ENCODE measurements at places on chromosomes 6 and 20.
A peak's percentile ranks its signal among the peaks of the same experiment; 100 is the strongest.

DNA sequence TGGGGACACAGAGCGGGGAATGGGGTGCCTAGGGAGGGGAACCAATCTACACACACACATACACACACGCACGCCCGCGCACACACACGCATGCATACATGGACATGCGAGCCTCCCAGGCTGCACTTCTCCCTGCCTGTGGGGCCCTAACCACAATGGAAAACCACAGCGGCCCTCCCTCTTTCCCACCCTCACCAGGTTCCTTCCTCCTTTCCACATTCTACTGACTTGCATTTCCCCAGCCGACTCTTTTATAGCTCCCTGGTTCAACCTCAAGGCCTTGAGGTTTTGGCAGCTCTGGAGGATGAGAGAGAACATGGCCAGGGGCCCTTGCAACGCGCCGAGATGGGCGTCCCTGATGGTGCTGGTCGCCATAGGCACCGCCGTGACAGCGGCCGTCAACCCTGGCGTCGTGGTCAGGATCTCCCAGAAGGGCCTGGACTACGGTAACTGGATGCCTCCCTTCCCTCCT lies at the start of gene BPI:
TSS of gene BPI (plus strand) at position 249 of the 472 bp plus-strand sequence. CDS start at position 317, 68 bp downstream.
- peak; percentile 67 for DNase-seq

DNA sequence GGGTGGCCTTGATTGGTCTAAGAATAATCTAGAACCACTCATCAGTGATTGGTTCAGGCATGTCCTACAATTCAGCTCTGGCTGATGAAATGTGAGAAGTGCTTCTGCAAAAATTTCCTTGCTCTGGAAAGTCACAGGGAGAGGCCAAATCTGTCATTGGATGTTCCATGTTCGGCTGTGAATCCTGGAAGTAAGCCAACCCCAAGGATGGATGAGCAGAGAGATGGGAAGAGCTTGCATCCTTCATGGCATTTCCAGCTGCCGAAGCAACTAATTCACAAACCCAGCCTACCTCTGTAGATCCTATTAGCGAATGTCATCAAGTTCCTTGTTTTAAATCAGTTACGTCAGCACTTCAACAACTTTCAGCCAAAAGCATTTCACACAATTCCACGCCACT lies 187.2 kb upstream of the SOX4 start:
- no peak for DNase-seq

DNA sequence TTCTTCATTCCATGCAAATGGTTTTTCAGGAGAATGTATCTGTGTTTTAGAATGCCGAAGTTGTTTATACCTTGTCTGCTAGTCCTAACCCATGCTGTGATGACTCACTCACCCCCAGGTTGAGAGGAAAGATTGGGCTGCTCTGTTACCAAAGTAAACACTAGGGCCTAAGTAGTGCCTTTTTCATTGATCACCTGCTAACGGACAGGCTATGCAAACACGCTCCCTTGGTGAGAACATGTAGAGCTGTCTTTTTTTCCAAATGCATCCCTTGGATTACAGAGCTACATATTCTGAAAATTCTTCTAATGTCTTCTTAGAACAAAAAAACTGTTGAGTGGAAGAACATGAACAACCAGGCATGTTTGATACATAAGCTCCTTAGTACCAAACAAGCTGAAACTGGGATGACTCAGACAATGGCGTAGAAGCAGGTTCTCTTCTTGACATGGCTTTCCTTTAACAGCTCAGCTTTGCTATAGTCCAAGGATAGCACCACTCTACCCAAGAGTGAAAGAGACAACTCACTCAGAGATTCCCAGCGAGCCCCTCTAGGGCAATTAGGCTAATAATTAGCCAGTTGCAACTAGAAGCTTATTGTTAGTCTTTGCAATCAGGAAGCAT lies 20.5 kb downstream of the PERP start:
- peak; percentile 44 for DNase-seq

- no peak for DNase-seq
Measured at GRCh38 chr6:151690768-151691562, 116.5 kb upstream of the ESR1 start.

- DNase-seq: peak; percentile 27
Measured at GRCh38 chr20:23234311-23235078, 116.1 kb upstream of the NXT1 start.

DNA sequence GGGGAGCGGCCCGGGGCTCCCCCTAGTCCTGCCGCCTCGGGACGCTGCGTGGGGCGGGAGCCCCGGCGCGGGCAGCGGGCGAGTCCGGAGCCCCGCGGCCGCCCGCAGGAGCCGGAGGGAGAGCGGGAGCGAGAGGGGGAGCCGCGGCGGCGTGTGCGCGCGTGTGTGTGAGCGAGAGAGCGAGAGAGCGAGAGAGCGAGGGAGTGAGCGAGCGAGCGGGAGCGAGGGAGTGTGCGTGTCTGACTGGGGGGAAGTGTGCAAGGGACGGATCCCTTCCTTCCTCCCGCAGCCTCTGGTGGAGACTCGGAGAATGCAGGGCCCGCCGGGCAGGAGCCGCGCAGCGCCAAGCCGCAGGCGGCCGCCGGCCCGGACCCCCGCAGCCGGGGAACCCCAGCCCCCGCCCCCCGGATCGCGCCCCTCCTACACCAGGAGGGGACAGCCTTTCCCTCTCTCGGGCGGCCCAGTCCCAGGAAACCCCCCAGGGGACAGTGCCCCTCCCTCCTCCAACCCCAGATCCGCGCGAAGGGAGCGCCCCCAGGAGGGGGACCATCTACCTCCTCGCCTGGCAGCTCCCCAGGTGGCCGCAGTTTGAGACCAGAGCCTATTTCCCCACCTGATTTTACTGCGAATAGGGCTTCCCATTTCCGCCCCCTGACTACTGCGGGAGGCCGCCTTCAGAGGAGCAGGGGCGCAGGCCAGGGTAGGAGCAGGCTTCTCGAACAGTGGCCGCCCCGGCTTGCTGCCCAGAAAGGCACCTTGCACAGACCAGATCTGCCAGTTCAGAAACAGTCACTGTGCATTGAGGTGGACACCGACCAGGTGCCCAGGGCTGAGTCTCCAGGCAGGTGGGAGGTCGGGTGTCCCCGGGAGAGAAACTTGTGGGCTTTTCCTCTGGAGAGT lies at the start of gene CDH22:
TSS of gene CDH22 (minus strand) at position 241 of the 900 bp plus-strand sequence. CDS start 57,204 bp downstream, outside the sequence.
- peak; percentile 24 for DNase-seq

DNA sequence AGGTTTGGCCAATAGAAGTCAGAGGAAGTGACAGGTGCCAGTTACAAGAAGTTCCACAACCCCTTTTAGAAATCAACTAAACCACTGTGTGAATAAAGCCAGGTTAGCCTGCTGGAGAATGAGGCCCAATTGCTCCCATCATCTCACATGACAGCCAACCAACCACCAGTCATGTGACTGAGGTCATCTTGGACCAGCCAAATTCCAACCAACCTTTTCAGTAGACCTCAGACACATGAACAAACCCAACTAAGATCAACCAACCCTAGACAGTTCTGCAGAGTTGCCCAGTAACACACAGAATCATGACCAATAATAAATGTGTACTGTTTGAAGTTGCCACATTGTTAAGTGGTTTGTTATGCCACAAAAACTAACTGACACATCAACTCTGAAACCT lies 44.6 kb upstream of the GGTLC1 start:
- no peak for DNase-seq

DNA sequence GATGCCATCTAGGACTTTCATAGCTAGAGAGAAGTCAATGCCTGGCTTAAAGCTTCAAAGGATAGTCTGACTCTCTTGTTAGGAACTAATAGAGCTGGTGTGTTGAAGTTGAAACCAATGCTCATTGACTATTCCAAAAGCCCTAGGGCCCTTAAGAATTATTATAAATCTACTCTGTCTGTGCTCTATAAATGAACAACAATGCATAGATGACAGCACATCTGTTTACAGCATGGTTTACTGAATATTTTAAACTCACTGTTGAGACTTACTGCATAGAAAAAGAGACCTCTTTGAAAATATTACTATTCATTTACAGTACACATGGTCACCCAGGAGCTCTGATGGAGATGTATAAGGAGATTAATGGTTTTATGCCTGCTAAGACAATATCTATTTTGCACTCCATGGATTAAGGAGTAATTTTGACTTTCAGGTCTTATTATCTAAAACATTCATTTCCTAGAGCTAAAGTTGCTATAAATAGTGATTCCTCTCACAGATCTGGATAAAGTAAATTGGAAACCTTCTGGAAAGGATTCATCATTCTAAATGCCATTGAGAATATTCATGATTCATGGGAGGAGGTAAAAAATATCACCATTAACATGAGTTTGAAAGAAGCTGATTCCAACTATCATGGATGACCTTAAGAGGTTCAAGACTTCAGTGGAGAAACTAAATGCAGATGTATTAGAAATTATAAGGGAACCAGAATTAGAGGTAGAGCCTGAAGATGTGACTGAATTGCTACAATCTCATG lies 763.5 kb upstream of the MAP3K7 start:
- DNase-seq: no peak

GRCh38 chr6:137919837-137920730 lies 53.0 kb downstream of the TNFAIP3 start:
- no peak for DNase-seq

GRCh38 chr6:32982084-32982701 lies 13.8 kb downstream of the BRD2 start:
- no peak for DNase-seq

DNA sequence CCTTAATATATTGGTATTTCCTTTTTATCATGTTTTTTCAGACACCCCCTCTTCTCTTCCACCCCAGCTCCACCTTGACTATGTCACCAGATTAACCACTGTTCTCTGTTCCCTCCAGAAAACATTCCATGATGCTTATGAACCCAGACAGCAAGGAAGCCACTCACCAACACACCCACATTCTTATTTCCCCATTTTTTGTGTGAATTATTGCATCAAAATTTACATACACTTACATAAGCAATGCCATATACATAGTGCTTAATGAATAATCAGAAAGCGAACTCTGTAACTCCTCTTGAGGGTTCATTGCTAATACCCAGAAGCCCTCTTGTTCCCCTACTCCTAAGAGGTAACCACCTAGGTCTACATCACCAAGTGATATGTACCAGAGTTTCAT lies 182.3 kb upstream of the CDYL start:
- DNase-seq: no peak

DNA sequence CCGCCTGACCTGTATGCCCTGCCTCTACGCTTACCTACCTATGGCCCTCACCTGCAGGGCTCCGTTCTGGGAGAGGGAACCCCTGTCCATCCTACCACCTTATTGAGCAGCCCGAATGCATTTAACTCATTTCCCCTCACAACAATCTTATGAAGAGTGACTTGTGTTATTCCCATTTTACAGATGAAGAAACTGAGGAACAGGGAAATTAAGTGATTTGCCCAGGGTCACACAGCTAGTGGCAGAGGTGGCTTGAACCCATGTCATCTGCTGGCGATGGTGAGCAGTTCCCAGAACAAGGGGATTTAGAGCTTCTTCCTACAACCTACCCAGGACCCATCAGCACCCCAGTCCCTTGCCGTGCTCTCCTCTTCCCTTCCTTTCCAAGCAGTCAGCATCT lies 42.3 kb upstream of the LRFN2 start:
- no peak for DNase-seq

- DNase-seq: no peak
Measured at GRCh38 chr20:44370639-44371218, 15.2 kb downstream of the HNF4A start.

DNA sequence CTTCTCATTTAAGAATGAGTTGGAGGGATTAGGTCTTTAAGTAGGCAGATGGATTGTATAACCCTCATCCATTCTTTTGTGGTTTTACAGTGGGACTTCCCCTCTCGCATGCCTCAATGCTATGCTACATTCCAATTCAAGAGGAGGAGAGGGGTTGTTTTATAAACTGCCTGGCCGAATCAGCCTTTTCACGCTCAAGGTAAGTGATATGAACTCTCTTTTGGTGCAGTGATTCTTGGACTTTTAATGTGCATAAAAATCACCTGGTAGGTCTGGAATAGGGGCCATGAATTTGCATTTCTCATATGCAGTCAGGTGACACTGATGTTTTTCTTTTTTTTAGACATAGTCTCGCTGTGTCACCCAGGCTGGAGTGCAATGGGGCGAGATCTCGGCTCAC lies 10.8 kb downstream of the ASXL1 start:
- DNase-seq: peak; percentile 70

- no peak for DNase-seq
Measured at GRCh38 chr20:57647006-57647932, 27.0 kb upstream of the ZBP1 start.

GRCh38 chr6:35810971-35811698 lies 6.0 kb downstream of the LHFPL5 start:
- peak; percentile 87 for DNase-seq

GRCh38 chr6:151036869-151037680 lies 171.6 kb downstream of the MTHFD1L start:
- no peak for DNase-seq

DNA sequence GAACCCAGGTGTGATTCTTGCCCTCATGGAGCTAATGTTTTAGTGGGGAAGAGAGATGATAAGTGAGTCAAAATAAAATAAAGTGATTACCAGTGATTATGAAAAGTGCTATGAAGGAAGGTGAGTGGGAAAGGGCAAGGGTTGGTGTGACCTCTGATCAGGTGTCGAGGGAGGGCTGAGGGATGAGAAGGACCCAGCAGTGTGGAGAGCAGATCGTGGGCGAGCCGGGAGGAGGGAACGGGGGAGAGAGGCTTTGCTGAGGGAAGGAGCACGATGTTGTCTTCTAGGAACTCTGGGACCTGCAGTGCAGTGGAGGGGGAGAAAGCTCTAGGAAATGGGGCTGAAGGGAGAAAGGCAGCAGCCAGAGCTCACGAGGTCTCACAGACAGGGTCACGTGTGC lies 192.1 kb downstream of the TMEM242 start:
- DNase-seq: no peak

DNA sequence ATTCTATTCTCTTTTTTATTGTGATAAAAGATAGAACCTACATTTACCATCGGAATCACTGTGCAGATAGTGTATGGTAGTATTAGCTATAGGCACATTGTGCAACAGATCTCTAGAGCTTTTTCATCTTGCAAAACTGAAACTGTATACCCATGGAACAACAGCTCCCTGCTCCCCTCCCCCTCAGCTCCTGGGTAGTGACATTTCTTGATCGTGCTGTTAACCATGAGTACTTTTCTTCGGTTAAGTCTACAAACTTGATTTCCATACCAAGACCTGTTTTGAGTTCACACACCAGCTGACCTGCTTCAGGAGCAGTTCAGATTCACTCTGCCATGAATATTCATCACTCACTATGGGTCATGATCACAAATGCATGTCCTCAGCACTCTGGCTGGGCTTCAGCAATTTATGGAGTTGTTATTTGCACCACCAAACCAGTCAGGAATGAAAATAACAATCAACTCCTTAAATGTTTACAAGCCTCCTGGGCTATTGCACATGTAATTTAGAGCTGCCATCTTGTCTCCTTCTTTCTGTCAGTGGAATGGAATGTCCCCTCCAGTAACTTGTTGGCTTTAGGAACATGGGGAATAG lies 32.8 kb downstream of the PRDM1 start:
- no peak for DNase-seq

GRCh38 chr20:62449951-62450691 lies 22.8 kb upstream of the RBBP8NL start:
- DNase-seq: no peak

DNA sequence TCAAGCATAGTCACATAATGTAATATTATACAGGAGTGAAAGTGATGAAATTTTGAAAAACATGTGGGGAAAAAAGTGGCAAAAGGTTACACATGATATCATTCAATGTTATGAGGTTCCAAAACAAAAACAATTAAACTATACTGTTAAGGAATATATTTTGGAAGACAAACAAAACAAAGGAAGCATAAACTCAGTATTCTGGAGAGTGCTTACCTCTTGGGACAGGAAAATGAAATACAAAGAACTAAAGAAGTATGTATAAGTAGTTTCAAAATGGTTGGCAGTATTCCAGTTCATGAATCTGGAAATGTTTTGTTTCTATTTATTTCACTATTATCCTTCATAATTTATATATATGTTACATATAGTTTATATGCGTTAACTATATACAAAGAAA lies 213.5 kb downstream of the MOXD1 start:
- no peak for DNase-seq

- no peak for DNase-seq
Measured at GRCh38 chr6:89471287-89471867, 38.4 kb downstream of the ANKRD6 start.

Data from amniotic epithelial cell (primary cell).